Activated CD4-positive, alpha-beta T cell treated with anti-CD3 and anti-CD28 coated beads for 1 hour (primary cell): ENCODE measurements at places on chromosomes 5 and 9.
A peak's percentile ranks its signal among the peaks of the same experiment; 100 is the strongest.

- DNase-seq = no peak
Observed at GRCh38 chr9:8694983-8695588, 895.5 kb upstream of the DMAC1 start.

- no peak for DNase-seq
Observed at GRCh38 chr9:99401680-99402504, 179.8 kb downstream of the SEC61B start.

DNA sequence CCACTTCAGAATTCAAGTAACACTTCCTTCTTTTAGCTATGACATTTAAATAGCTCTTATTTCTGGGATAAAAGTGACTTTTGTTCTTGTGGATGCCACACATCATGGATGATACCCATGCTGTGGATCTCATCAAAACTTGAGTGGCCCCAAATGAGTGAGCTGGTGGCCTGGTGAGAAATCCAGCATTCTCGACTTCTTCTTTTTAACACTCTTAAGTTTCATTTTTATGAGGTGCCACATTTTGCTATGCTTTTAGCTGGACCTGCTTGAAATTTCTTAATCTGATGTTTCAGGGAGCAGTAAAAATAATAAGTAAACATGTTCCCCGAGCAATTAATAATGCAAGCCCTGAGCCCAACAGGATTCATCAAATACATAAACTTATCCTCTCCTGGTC, 384.8 kb upstream of the MEF2C start:
- DNase-seq = no peak

DNA sequence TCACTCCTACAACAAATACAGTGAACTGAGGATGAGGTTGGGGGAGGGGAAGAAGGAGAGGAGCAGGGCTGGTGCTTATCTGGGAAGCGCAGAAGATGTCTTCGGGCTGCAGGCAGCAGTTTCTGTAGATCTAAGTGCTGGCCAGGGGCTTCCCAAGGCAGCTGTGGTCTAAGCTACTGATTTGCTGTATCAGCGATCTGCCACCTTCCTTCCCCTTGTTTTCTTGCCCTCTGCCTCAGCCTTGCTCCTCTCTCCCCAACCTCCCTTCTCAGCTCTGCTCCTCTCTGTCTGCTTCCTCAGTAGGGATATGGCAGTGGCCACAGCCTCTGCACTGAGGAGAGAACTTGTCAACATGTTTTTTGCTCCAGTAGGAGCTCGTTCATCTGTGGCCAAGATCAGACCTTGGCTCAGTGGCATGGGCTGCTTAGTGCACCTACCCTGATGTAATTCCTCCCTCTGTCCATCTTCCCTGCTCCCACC, 42.8 kb upstream of the IL6ST start:
- DNase-seq = no peak

DNA sequence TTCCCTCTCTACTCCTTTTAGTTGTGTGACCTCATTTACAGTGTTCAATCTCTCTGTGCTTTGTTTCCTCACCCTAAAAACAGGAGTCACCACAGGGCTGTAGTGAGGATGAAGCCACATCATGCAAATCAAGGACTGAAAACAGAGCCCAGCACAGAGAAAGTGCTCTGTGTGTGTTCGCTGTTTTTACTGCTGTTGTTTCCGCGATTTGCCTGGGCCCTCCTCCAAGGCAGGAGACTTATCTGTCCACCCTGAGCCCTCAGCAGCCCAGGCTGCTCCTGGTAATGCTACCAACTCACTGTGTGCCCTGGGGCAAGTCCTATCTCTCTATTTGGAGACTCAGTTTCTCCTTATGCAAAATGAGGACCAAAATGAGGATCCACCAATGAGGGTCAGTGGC, 87.2 kb upstream of the NEURL1B start:
- no peak for DNase-seq

DNA sequence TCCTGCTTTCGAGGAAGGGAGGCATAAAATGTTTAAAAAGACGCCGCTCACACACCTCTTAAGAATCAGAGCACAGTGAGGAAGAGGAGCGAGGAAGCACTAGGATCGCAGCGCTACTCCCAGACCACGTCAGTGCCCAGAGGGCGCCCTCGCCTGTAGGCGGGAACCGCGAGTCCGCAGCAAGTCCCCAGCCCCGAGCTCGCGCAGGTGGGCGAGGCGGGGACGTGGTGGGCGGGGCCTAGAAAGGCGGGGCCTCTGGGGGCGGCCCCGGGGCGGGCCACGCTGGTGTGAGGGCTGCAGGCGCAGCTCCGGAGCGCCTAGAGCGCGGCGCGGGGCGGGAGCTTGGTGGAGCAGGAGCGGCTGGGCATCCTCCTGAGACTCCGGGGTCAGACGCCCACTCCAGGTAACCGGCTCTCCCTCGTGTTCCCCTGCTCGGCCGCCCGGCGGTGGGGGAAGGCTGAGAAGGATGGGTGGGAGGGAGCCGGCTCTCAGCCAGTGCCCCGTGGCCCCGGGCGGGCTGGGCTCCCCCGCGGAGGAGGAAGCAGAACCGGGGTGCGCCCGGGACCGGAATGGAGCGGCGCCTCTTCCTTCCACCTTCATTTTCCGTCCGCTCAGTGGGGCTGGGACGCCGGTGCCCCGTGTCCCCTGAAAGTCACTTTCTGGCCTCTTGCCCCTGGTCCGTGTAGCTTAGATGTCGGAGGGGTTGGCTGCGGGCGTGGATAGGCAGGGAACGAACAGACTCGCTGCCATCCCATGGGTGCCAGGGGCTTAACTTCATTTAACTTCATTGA, at the start of gene GCNT1:
Gene GCNT1 (plus strand): TSS at position 280 of the 791 bp plus-strand sequence. CDS start 43,200 bp downstream, outside the sequence.
- DNase-seq = peak; percentile 81

GRCh38 chr5:68325065-68325580, 109.6 kb downstream of the PIK3R1 start:
- DNase-seq = no peak

DNA sequence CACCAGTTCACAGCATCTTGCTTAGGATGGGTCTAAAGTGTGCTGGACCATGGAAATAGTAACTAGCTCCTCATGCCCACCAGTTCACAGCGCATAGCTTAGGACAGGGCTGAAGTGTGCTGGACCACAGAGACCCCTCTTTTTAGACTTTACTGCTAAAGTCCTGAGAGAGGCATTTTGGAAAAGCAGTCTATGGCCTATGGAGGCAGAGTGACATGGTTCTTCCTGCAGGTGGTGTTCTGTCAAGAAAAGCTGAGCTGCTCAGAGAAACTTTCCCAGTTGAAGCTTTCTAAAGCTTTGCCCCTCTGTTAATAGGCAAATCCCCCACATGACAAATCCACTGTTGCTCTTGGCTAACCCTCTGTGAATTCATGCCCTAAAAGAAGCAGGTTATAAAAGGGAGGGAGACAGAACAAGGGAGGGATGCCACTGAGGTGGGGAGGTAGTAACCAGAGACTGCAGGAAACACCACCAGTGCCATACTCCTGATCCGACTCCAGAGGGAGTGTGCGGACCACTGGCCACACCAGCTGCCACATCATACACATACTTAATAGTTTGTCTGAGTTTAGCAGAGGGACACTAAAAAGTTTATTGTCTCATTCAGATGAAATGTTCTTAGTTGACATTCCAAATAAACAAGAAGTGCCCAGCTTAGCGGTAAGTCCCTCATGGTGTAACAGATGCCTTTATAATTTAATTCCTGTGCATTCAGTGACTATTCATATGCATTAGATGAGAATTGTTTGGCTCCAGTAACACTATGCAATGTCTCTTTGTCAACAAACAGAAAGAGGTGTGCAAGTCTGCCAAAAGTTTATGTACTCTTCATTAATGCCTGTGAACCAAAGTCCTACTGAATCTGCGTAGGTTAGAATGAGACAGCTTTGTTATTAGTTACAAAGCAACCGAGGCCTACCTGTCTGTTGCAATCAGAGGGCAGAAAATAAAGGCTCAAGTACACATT, 236.2 kb upstream of the NFIL3 start:
- no peak for DNase-seq

GRCh38 chr5:58671155-58671554, 88.3 kb downstream of the RAB3C start:
- no peak for DNase-seq

DNA sequence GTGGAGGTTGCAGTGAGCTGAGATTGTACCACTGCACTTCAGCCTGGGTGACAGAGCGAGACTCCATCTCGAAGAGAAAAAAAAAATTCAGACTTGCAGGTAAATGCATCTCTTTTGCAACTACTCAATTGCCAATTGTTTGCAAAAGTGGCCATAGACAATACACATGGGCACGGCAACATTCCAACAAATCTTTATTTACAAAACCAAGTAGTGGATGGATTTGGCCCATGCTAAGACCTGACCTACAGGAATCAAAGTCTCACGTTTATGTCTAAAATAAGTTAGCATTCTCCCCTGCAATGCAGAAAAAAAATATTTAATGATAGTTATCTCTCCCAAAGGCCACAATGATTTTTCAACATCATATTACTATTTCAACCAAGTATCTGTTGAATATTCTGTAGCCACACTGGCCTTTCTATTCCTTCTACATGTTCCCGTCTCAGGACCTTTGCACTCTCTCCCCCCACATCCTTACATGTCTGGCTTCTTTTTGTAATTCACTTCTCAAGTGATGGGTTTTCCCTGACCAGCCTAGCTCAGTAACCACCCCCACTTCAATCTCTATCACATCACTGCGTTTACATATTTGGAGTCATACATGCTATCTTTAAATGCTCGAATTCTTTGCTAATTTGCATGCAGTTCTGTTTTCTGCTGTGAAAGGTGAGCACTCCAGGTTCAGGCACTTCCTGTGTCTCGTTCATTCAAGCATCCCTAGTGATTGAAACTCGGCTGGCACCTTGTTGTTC, 54.2 kb downstream of the FNBP1 start:
- no peak for DNase-seq

DNA sequence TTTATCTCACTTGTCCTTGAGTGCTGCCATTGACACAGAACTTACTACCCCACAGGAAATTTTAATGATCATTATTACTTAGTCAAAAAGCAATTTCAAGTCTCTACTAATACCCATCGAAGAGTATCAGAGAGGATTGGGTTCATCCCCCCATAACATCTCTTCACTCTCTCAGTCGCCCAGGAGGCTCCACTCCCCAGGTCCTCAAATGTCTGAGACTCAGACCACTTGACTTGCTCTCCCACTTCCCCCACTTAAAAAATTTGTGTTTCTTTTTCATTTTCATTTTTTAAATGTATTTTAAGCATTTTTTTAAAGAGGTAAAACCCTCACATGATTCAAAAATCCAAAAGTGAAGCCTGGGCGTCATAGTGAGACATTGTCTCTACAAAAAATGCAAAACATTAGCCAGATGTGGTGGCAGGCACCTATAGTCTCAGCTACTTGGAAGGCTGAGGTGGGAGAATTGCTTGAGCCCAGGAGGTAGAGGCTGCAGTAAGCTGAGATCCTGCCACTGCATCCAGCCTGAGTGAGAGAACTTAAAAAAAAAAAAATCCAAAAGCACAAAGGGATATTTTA, 56.8 kb upstream of the TRAF1 start:
- no peak for DNase-seq

DNA sequence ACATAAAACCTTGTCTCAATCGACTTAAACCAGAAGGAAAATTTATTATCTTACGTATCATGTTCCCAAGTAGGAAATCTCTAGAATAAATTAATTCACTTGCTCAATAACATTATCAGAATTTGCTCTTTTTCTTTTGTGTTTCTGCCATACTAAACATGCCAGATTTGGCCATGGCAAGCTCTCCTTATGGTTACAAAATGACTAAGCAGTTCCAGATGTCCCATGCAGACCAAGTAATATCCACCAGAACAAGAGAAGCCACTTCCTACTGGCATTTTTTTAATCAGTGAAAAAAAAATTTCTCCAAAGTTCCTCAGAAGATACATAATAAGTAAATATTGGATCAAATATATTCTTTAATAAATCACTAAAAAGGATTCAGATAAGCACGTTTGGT, 25.2 kb upstream of the ADAMTS6 start:
- no peak for DNase-seq

DNA sequence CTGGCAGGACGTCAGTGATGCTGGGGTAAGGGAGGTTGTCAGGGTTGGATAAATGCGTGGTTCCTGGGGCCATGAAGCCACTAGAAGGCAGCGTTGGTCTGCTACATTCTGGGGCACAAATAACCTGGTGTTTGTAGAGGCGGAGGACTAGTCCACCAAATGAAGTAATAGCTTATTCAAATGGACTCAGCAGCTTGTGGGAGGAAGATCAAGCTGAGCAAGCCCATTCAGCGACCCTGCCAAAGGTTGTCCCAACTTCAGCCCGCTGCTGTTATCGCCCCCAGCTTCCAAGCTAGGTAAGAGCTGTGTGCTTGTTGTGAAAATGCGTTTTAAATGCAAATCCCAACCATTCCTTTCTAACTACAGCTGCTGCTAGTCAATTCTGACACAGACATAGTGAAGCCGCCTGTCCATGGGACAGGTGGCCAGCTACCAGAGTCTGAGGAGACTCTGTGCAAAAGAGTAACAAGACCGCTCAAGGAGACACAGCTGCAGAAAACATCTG, 7.6 kb upstream of the FAM240B start:
- no peak for DNase-seq

DNA sequence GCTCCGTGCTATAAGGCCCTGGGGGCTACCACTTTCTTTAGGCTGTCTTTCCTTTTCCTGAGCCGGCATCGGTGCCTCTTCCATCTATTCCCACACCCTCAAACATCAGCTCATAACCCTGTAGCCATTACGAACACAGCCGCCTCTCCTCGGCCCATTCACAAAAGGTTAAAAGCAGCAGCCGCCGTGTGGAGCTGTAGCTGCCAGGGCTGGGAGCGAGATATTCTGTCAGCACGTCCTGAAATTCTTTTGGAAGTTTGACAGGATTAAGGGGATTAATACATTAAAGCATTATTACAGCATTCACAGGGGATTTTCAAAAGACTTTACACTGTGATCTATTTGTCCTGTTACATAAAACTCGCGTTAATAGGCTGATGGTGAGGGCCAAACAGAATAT, 428.2 kb downstream of the CDK5RAP2 start:
- no peak for DNase-seq

GRCh38 chr5:446883-447263, 3.9 kb downstream of the EXOC3 start:
- DNase-seq = no peak

- no peak for DNase-seq
Observed at GRCh38 chr9:114759512-114760341, 46.1 kb downstream of the TNFSF15 start.

DNA sequence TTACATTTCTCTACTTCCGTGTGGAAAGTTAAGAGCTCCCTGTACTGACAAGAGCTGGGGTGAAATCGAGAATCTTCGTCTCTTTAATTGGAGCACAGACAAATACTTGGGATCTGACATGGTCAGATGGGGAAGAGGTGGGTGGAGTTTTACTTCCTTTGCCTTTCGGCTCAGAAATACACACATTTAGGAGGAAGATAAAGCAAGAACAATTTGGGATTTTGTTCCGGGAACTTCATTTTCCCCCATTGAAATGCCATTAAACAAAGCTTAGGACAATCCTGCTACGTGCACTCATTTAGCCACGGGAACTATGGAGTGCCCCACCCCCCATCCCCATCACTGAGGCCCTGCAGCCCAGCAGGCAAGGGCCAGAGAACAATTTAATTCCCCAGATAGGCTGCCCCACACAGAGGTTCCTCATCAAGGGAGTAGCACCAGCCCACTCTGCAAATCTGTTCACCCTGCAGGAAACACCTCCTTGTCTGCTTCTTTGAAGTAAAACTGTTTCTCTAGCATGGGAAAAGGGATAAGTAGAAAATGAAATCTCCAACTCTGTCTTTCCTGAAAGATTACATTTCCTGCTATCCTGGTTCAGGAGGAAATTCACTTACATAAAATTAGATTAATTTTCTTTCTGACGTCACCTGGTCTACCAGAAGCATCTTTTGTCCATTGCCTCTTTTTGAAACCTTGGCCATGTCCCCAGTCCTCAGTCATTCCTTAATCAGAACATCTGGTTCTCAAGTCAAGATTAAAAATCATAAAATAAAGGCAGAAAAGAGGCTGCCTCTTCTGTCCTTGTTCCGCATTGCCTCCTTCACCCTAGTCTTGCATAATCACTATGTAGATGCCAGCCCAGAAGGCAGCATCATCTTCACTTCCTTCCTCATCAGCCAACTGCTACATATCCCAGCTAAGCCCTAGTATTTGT, 206.4 kb downstream of the ENC1 start:
- no peak for DNase-seq
